ENCODE measurements at places on chromosomes 5 and 9. TPM values are rescaled to one million over a fixed set of nuclear protein-coding genes. Genes with fewer than 3 reads are reported as not detected.

Gene RPP25L
- 6.1 TPM for total RNA-seq

Gene SYNPO
- total RNA-seq, result 3.7 TPM

Gene FOXD4
- 1.2 TPM for total RNA-seq

Gene ELAVL2
- 311 TPM for total RNA-seq

Gene SHOC1
- not detected for total RNA-seq

Gene GPRIN1
- 101 TPM for total RNA-seq

Gene SPAAR
- total RNA-seq, result 0.41 TPM

Gene OMD
- 3.7 TPM for total RNA-seq

Gene SPTLC1
- total RNA-seq, result 81.9 TPM

Gene IL13
- not detected for total RNA-seq

Gene PRLR
- total RNA-seq, result 1.2 TPM

Gene SELENOP
- total RNA-seq, result 41.2 TPM

Gene NIPAL4
- total RNA-seq, result not detected

Gene NIM1K
- 8.2 TPM for total RNA-seq

Gene CDKN2B
- under 0.01 TPM for total RNA-seq

Gene GBGT1
- total RNA-seq, result 2.0 TPM

Gene IFNB1
- not detected for total RNA-seq

Gene TBC1D2
- 1.2 TPM for total RNA-seq

Measured in frontal cortex (tissue), 4 donors.